ENCODE measurements at places on chromosomes 16 and 17. TPM values are rescaled to one million over a fixed set of nuclear protein-coding genes. Genes with fewer than 3 reads are reported as not detected.
A peak's percentile ranks its signal among the peaks of the same experiment; 100 is the strongest.

GRCh38 chr17:72446118-72446517, 325.3 kb downstream of the SOX9 start:
- DNase-seq = no peak

DNA sequence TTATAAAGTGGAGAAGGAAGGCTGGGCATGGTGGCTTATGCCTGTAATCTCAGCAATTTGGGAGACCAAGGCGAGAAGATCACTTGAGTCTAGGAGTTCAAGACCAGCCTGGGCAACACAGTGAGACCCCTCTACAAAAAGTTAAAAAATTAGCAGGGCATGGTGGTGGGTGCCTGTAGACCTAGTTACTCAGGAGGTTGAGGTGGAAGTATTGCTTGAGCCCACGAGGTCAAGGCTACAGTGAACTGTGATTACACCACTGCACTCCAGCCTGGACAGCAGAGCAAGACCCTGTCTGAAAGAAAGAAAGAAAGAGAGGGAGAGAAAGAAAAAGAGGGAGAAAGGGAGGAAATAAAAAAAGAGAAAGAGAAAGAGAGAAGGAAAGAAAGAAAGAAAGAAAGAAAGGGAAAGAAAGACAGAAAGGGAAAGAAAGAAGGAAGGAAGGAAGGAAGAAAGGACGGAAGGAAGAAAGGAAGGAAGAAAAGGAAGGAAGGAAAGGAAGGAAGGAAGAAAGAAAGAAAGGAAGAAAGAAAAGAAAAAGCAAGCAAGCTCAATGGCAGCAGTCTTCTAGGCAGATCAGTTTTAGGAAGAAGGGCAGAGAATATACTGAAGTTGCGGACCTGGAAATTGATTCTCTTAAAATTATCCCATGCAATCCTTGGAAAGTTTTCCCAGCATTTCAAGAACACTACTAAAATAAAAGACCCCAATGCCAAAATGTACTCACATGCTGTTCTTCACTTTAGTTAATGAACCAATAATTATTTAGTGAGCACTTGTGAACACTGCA, 53.0 kb downstream of the IKZF3 start:
- no peak for DNase-seq

The ACACA gene
- 72.1 TPM for total RNA-seq

DNA sequence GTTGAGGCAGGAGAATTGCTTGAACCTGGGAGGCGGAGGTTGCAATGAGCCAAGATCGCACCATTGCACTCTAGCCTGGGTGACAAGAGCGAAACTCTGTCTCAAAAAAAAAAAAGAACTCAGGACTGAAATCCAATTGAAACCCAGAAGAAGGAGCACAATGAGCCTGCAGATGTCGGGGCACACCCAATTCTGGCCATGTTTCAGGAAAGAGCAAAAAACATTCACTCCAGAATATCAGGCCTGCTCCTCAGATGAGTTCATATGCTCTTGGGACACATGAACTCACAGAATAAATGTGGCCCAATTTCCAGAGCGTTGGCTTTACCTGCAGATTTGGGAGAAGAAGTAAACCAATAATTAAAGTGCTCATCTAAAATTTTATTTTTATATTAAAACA, 3.0 kb upstream of the CMTM2 start:
- no peak for DNase-seq

DNA sequence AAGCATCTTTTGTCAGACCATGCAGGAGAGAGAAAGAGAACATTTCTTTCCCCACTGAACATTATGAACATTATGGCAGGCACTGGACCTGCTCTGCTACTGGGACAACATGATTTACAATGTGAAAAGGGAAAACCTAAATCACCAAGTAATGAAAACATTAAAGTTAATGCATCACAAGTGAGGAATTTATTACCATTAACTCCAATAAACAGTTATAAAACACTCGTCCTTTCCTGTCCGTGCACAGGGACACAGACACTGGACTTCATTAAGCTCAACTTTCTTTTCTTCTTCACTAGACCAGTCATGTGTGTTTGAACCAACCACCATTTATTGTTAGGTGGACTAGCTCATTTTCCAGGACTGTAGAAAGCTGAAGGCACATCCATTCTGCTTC, 95.4 kb downstream of the SNX11 start:
- no peak for DNase-seq

- no peak for DNase-seq
Measured at GRCh38 chr17:27545562-27546229, 85.3 kb upstream of the LGALS9 start.

The CCL1 gene
- not detected for total RNA-seq

DNA sequence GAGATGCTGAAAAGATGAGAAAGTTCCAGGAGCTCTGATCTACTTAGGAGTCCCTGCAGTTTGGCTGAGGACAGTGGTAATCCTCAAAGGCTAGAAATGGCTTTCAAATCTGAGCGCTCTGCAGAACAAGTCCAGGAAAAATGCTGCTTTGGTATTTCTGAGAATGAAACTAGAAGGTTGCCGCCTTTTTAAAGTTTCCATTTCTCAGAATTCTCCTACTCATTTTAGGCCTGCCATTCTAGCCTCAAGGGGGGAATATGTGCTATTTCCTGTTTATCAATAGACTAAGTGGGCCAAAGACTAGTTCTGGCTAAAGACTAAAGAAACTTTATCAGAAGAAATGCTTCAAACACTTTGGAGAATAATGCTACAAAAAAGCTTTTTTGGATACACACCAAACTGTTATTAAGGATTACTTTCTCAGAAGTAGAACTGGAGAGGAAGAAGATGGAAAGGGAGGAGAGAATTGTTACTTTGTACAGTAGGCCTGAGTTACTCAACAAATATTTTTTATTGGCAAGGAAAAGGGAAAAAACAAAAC, at the start of gene SLFN12L:
Gene SLFN12L, minus strand, starts transcription at position 78 of the 541 bp plus-strand sequence. CDS start 15,314 bp downstream, outside the sequence.
- no peak for DNase-seq

DNA sequence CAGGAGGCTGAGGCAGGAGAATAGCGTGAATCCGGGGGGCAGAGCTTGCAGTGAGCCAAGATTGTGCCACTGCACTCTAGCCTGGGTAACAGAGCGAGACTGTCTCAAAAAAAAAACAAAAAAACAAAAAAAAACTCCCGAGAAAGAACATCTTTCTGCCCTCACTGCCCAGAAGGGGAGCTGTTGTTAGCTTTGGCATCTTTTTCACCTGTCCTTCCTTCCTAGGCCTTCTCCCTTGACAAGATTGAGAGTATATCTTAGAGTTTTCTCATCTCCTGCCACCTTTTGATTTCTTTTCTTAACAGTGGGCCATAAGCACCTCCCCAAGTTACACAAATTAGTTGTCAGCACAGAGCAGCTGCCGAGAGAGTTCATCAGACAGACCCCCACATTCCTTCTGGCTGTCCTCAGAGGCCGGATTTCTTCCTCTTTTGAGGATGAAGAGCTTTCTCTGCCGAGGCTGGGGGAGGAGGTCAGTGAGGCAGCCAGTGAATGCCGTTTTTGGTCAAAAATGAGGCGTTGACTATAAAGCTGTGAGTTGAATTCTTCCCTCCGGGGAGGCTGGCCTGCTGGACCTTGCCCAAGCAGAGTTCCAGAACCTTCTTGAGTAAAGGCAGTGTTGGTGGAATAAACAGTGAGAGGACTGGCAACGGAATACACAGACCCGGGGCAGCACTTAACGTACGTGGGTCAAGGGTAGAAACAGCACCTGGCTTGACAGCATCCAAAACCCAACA, 127.0 kb downstream of the ABCC6 start:
- DNase-seq = peak; percentile 36

The C1QL1 gene
- 3.1 TPM for total RNA-seq

DNA sequence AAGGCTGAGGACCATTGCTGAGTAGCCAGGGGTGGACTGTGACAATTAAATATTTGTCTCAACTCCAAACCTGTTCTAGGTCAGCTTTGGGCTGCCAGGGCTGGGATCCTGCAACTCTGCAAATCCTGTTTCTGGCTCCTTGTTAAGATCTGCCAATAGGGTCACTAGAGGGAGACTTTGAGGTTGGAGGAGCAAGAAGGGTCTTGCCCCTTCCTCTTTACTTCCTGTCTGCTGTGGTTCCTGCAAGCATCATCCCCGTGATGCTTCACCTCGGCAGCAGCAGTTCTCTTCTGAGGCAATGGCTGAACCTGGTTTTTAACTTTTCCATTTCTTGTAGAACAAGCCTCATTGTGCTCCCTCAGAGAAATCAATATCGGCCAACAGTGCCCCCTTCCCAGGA, 124.6 kb downstream of the IRX5 start:
- DNase-seq = no peak

DNA sequence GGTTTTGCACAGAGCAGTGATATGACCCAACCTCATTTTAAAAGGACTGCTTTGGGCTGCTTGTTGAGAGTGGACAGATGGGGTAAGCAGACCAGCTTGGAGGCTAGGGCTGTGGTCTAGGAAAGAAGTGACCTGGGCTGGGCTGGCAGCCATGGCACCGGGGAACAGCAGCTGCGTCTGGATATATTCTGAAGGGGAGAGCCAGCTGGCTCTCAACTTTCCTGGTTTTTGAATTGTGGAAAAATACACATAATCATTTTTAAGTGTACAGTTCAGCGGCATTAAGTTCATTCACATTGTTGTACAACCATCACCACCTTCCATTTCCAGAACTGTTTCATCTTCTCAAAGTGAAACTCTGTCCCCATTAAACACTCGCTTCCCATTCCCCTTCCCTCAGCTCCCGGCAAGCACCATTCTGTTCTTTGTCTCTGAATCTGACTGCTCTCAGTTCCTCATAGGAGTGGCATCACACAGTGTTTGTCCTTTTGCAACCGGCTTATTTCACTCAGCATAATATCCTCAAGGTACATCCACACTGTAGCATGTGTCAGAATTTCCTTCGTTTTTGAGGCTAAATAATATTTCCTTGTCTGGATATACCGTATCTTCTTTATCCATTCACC, 113.2 kb downstream of the SPECC1 start:
- no peak for DNase-seq

The ALOXE3 gene
- not detected for total RNA-seq

DNA sequence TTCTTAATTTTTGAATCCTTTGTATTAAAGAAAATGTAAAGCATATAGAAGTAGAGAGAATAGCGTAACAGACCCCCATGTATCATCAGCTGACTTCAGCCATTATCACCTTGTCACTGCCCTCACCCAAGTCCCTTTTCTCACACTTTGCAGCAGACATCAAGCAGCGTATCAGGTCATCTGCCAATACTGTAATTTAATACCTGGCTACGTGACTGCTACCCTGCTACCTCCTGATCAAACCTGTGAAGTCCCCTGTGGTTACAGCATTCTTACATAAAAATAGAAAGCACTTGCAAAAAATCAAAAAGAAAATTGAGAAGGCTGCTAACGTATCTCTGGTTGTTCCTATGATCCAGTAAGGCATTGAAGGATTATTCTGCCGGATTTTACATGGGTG, 96.4 kb downstream of the PLCG2 start:
- no peak for DNase-seq

GRCh38 chr17:10166176-10166935, 32.0 kb downstream of the GAS7 start:
- no peak for DNase-seq

GRCh38 chr17:43905985-43906852, 1.1 kb downstream of the MPP2 start:
- DNase-seq = peak; percentile 75

DNA sequence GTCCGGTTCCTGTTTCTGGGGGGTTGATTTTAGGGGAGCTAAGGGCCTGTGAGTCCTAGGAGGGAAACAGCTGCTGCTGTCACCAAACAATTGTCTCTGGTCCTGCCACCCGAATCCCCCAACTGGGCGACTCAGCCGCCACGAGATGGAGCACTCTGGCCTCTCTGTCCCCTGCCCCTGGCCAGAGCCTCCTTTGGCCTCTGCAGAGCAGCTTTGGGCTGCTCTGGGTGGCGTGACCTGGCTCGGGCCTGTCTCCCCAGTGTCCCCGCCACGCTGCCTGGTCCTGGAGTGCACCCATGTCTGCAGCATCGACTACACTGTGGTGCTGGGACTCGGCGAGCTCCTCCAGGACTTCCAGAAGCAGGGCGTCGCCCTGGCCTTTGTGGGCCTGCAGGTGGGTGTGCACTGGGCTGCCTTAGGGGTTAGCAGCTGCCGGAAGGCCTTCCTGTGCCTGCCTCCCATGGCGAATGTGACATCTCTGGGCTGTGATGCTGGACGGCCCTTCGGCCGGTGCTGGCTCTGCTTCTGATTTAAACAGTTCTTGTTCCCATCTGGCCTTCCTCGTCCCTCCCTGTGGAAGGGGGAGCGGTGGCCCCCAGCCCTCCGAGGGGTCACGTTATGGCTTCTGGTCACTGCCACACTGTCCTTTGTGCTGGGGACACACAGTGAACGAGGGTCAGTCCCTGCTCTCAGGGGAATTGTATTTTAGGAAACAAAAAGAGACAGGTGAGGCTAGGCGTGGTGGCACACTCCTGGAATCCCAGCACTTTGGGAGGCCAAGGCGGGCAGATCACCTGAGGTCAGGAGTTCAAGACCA, 11.6 kb upstream of the RNF213 start:
- DNase-seq = no peak

- DNase-seq = no peak
Measured at GRCh38 chr16:51166091-51166490, 15.0 kb upstream of the SALL1 start.

GRCh38 chr17:64498308-64499203, 1.7 kb upstream of the POLG2 start:
- DNase-seq = no peak

The KRT14 gene
- 0.40 TPM for total RNA-seq

DNA sequence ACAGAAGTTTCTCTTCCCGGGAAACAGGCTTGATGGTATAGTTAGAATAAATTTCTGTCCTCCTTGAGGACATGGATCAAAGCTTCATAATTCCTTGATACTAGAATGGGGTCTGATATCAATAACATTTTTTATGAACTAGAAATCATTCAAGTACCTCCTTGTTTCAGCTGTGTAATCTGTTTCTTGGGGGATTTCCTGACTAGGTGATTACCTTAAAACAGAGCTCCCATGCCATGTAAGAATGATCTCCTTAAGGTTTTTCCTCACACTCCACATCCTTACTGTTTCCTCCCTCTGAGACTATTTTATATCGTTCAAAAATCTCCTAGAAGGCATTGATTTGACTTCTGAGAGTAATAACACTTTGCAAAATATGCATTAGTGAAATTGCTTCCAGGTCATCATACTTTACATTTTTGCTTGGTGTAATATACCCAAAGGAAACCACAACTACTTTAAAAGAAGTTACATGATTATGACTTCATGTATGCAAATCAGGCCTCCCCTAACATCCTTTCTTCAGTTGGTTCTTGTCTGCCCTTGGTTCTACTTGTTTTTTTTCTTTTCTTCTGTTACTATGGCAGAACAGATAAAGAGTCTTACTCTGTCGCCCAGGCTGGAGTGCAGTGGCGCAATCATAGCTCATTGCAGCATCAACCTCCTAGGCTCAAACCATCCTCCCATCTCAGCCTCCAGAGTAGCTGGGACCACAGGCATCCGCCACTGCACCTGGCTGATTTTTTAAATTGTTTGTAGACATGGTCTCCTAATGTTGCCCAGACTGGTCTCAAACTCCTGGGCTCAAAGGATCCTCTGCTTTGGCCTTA, 388.8 kb downstream of the ZFHX3 start:
- no peak for DNase-seq

The GNG13 gene
- total RNA-seq = 0.53 TPM

The TMEM100 gene
- total RNA-seq = 4.9 TPM

DNA sequence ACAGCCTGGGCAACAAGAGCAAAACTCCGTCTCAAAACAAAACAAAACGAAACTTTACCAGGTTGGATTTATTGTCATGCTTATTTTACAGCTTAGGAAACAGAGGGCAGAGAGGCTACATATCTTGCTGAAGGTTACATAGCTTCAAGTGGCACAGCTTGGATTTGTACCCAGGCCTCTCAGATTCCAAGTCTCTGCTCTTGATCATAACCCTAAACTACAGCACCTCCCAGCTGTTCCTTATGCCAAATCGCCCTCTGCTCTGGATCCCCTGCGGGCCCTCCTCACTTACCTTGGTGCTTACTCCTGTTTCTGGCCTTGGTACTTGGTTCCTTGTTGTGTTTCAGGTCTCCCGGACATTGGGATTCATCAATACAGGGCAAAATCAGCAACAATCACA, 11.7 kb upstream of the CUEDC1 start:
- DNase-seq = no peak

Measured in left colon (tissue), 2 donors.